Fibroblast of skin of scalp (primary cell): ENCODE measurements at places on chromosomes 3 and 15.

DNA sequence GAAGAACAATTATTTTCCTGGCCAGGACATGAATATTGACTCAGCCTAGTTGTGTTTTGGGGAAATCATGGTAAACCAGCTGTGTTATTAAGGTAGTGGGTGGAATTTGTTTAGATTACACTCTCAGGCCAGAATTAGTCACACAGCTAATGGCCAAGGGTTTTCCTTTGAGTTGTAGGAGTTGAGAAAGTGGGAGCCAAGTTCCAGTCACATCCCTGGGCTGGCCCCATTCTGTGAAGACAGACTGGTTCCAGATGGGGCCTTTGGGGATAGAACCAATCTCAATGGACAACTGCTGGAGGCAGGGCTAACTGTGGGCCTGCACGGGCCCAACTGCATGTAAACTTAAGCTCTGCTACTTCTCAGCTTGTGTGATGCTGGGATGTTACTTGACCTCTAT is 1.4 kb upstream of the RASL12 start:
- peak; percentile 22 for DNase-seq

DNA sequence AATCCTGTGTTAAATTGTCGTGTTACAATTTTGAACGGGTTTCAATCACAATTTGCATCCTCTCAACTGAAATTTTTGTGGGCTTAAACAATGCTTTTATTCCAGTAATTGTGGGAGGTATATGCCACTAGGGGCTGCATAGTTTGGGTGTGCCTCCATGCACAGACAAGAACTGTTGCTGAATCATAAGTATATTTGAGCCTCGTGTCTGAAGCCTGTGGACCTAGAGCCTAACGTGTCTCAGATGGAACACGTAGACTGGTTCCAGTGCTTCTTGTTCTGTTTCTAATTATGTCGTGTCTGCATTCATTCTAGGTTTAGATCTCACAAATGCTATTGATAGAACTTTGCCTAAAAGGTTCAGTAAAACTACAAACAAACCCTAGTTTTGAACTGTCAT is 363.4 kb downstream of the RBMS3 start:
- DNase-seq, result peak; percentile 94

DNA sequence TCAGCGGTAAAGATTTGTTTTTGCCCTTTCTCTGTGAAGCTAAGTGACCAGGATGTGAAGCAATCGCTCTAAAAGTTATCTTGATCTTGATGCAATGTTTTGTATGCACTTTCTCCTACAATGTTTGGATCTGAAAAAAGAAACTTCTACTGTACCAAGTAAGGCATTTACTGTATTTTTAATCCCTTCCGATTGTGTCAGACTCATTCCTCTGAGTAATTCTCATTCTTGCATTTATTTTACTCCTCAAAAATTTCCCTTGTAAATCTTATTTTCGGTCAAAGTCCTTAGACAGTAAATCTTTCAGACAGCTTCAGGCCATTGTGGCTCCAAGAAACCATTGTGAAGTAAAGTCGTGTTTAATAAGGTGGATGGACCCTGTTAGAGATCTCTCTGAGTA is 141.9 kb downstream of the TP63 start:
- peak; percentile 10 for DNase-seq

DNA sequence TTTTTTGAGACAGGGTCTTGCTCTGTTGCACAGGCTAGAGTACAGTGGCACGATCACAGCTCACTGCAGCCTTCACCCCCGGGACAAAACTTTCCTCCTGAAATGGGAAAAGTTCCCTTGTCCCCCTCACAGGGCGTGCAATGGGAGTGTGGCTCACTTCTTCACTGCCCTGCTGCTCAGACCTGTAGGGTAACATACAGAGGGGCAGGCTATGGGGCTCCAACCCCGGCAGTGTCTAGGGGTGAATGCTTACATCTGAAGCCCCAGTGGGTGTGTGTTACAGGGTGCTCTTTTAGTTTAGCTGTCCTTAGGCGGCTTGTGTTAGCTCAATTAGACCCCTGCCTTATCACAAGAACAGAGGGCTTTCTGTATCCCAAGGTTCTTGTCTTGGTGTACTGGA is 157.3 kb downstream of the RBPMS2 start:
- DNase-seq, result no peak

- no peak for DNase-seq
Observed at GRCh38 chr15:49720261-49720660, 99.4 kb downstream of the DTWD1 start.

- no peak for DNase-seq
Observed at GRCh38 chr3:59790241-59790640, 740.4 kb upstream of the CFAP20DC start.

- no peak for DNase-seq
Observed at GRCh38 chr3:128801779-128802380, 75.9 kb downstream of the RAB7A start.

DNA sequence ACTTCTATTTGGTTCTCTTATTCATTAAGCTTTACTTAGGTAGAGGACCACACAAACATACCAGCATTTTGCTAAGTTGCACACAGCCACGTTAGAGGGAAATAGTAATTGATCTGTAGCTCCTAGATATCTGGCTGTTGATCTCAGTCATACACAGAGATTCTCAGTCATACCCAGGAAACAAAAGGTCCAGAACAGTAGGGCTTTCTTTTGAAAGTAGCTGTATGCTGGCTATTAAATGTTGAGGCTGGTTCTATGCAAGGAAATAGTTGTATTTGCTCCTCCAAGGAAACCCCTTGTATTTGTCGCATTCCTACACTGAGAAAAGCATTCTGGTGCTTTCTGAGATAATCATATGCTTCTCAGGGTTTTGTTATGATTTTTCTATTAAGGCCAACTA is 523.8 kb downstream of the SOX2 start:
- DNase-seq, result no peak

GRCh38 chr3:158158969-158159368 is 49.1 kb downstream of the RSRC1 start:
- no peak for DNase-seq

DNA sequence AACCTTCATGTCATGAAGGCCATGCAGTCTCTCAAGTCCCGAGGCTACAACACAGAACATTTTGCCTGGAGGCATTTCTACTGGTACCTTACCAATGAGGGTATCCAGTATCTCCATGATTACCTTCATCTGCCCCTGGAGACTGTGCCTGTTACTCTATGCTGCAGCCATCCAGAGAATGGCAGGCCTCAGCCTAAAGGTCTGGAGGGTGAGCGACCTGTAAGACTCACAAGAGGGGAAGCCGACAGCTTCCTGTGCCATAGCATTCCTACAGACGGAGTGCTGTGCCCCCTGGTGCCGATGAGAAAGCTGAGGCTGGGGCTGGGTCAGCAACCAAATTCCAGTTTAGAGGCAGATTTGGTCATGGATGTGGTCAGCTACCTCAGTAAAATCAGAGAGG is 51.3 kb upstream of the CADPS start:
- peak; percentile 4 for DNase-seq

DNA sequence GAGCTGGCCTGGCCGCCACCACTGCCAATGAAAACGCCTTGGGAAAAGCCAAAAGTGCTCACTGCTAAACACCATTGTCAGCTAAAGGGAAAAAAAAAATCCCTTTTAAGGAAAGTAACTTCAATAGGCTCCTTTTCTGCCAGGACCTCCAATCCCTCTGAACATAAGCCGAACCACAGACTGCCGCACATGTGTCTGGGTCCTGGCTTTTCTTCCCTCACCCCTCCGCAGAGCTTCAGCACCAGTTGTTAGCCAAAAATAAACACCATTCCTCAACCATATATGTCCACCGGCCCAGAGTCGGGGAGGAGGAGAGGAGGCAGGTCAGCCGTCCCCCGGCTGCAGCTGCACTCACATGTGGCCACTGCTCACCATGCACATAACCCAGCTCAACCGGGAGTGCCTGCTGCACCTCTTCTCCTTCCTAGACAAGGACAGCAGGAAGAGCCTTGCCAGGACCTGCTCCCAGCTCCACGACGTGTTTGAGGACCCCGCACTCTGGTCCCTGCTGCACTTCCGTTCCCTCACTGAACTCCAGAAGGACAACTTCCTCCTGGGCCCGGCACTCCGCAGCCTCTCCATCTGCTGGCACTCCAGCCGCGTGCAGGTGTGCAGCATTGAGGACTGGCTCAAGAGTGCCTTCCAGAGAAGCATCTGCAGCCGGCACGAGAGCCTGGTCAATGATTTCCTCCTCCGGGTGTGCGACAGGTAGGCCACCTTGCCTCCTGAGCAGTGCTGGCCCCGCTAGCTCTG is at the start of gene FBXL22:
Gene FBXL22 (plus strand): TSS at position 350 of the 753 bp plus-strand sequence. CDS start 6 bp downstream, at position 356.
- DNase-seq, result peak; percentile 76

- DNase-seq, result no peak
Observed at GRCh38 chr15:88821993-88822392, 18.8 kb downstream of the ACAN start.

DNA sequence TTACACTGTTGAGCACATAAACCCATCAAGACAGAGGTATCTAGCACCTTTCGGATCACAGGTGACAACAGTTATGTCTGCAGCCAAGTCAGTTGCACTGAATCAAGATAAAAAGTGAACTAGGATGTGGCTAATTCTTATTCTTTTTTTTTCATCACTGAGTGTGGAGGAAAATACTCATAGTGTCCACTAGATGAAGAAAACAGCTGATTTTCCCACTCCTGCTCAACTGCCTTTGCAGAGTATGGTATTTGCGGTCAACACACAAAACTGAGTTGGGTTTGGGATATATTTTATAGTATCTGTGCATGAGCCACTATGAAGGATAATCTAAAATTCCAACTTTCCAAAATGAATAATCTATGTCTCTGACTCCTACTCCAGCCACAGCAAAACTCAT is 32.5 kb downstream of the IL17RD start:
- DNase-seq, result no peak

DNA sequence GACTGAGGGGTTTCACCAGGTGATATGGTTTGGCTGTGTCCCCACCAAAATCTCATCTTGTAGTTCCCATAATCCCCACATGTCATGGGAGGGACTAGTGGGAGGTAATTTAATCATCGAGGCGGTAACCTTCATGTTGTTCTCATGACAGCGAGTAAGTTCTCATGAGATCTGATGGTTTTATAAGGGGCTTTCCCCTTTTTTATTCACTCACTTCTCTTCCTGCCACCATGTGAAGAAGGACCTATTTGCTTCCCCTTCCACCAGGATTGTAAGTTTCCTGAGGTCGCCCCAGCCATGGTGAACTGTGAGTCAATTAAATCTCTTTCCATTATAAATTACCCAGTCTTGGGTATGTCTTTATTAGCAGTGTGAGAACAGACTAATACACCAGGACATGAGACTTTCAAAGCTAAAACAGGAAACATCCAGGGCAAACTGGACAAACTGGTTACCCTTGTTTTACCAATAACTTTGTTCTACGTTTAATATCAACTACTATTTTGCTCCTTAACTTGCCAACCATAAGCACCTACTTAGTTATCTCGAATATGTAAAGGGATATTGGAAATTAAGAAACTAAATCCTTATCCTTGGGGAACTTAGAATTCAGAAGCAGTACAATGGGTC is 98.2 kb downstream of the MYH15 start:
- DNase-seq, result no peak
